ENCODE measurements at places on chromosomes 2 and 18. TPM values are rescaled to one million over a fixed set of nuclear protein-coding genes. Genes with fewer than 3 reads are reported as not detected.

The WIPF1 gene
- 17.5 TPM for total RNA-seq

The TSPYL6 gene
- total RNA-seq: not detected

The MARCO gene
- 1.6 TPM for total RNA-seq

GRCh38 chr2:121196132-121196848, 88.7 kb downstream of the TFCP2L1 start:
- no peaks in the 10 kb centered on the region for H3K36me3 ChIP-seq
- no peak overlapping the region for H3K27ac ChIP-seq
- H3K4me1 ChIP-seq: peaks cover 12% of the 10 kb centered on the region
- H3K27me3 ChIP-seq: no peaks in the 10 kb centered on the region

GRCh38 chr2:54404270-54404669, 51.9 kb upstream of the SPTBN1 start:
- no peak overlapping the region for H3K4me3 ChIP-seq
- DNase-seq: no peak
- no peak overlapping the region for H3K27ac ChIP-seq
- H3K27me3 ChIP-seq: no peaks in the 10 kb centered on the region
- peaks cover 15% of the 10 kb centered on the region for H3K4me1 ChIP-seq
